ENCODE measurements at places on chromosomes 11 and 22.

GRCh38 chr11:5362017-5362625 is 10.8 kb downstream of the OR51B6 start:
- DNase-seq = no peak

DNA sequence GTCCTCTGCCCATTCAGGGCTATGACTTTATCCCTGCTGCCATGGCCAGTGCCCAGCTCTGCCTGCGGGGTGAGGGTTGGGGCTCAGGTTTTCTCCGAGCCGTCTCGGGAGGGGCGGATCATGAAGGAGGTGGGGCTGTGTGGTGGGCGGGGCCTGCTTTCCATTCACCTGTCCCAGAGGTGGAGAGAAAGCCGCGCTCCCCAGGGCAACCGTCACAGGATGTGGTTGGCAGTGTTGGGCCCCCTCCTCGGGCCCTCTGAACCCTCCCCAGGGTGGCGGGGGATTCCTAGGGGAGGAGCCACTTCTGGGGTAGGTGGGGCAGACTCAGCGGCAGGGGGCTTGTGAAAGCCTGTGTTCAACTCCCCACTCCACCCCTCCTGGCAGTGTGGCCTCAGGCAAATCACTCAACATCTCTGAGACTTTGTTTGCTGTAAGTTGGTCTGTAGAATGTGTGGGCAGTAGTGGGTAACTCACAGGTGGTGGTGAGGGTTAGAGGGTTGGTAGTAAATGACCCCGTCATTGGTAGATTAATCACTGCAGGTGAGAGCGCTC is 50.3 kb downstream of the CD6 start:
- DNase-seq = peak; percentile 82

- DNase-seq = no peak
Observed at GRCh38 chr11:2867142-2867541, 18.4 kb downstream of the CDKN1C start.

- no peak for DNase-seq
Observed at GRCh38 chr22:46657655-46657953, 37.4 kb downstream of the GRAMD4 start.

DNA sequence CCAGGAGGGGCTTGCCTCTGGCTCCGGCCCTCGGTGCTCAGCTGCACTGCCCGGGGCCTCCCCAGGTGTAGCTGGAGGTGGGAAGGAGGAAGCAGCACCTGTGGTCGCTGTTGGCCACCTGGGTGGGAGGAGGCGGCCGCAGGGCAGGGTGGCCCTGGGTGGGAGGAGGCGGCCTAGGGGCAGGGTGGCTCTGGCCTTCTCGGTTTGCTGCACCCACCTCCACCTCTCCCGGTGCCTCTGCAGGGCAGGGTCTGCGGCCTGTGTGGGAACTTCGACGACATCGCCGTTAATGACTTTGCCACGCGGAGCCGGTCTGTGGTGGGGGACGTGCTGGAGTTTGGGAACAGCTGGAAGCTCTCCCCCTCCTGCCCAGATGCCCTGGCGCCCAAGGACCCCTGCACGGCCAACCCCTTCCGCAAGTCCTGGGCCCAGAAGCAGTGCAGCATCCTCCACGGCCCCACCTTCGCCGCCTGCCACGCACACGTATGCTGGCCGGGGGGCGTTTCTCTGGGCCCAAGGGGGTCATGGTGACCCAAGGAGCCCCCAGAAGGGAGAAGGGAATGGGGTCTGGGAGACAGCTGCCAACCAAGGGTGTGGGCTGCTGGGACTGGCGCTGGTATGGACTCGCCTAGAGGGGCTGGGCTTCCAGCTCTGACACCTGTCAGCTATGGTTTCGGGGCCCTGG is 20.6 kb downstream of the MUC5AC start:
- no peak for DNase-seq

DNA sequence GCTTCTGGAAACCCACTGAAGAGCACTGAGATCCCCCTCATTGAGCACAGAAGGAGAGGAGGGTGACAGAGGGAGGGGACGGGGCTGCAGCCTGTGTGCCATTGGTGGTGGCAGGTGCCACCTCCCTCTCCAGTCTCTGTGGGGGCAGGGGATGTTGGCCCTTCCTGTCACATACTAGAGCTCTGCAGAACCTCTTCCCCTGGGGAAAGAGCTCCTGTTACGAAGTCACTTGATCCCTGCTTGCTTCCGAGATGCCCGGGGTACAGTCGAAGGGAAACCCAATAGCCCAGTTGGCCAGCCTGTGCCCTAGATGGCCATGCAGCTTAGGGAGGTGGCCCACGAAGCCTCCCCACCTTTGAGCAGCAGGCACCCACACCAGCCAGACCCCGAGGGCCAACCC is 29.4 kb downstream of the DAGLA start:
- no peak for DNase-seq

GRCh38 chr11:7098235-7098832 is 9.5 kb downstream of the RBMXL2 start:
- no peak for DNase-seq

- peak; percentile 21 for DNase-seq
Observed at GRCh38 chr11:77081976-77082836, 15.4 kb downstream of the CAPN5 start.

DNA sequence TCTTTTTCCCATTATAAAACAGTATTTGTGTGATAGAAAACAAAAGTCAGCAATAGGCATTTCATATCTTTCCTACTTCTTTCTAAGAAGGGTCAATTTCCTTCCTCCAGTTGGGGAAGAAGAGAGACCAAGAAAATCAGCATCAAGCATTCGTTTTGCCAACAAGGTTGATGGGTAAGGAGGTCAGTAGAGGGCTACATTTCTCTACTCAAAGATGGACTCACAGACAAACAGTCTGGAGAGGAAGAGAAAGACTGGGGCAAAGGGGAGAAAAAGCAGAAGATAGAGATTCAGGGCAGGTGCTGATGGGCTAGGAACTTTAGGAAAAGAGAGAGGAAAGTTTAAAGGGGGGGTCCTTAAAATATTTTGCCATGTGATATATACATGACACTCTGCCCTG is 8.6 kb upstream of the MTNR1B start:
- no peak for DNase-seq

GRCh38 chr22:26377170-26377830 is 51.8 kb upstream of the ASPHD2 start:
- no peak for DNase-seq

GRCh38 chr11:894575-895201 is 15.9 kb downstream of the CHID1 start:
- DNase-seq = no peak

- no peak for DNase-seq
Observed at GRCh38 chr22:37020192-37020479, 594 bp downstream of the MPST start.

All from CD8-positive, alpha-beta memory T cell (primary cell).